Stimulated activated CD8-positive, alpha-beta memory T cell treated with anti-CD3 and anti-CD28 coated beads, Interleukin-7, amount 100 ng/mL, for 4 hours (primary cell): ENCODE measurements at places on chromosomes 13 and 19.

DNA sequence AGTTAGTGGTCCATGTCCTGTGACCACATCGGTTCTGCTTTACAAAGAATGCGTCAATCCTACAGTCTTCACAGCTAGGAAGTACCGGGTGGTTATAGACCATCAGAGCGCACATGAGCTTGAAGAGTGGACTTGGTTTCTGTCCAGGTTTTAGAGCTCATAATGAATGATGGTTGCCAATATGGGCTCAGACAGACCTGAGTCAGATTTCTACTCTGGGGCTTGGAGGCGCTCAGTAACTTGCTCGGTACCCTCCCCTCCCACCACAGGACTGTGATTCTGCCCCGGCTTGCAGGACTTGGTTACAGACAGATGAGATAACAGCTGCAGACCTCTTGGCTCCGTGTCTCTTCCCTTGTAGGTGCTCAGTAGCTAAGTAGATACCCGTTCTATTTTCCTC lies 284.7 kb downstream of the TSHZ3 start:
- DNase-seq: no peak

DNA sequence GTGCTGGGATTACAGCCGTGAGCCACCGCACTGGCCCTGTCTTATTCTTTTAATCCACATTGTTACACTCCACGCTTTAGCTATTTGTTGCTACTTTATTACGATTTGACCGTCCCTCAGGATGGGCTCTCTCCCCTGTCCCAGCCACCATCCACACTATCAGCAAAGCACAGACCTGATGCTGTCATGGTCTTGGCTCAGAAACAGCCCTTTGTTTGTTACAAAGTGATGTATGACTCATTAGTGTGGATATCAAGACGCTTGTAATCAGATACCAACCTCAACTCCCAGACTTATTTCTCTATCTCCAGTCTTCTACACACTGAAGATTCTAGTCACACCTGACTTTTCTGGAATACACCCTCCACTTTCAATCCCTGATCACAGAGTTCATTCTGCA lies 84.6 kb upstream of the FREM2 start:
- DNase-seq: no peak

DNA sequence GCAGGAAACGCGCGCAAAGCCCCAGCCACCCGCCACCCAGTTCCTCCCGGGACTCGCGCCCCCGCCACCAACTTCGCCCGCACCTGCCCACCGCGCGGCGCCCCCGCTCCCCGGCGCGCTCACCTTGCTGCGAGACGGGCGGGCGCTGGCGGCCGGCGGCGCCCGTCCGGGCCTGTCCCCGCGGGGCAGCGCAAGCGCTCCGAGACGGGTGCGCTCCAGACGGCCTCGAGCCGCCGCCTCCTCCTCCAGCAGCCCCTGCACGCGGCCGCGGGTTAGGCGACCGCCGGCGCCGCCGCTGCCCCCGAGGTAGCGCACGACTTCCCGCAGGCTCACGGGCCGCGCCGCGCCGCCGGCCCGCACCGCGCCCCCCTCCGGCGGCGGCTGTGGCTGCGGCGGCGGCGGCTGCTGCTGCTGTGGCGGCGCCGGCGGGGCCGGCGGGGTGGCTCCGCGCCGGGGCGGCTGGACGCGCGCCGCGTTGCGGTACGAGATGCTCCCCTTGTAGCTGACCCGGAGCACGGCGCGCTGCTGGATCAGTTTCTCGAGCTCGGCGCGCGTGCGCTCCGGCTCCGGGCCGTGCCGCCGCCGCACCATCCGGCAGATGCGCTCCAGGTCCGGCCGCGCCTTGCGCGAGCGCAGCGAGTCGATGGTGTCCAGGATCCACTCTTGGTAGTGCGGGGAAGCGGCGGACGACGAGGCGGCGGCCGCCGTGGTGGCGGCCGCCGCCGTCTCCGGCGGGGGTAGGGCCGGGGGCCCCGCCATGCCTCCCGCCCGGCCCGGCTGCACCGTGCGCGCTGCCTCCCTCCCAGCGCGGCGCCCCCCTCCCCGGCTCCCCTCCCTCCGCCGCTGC lies 666 bp downstream of the SAMD1 start:
- peak; percentile 42 for DNase-seq

GRCh38 chr19:15124572-15125231 lies 17.5 kb downstream of the SYDE1 start:
- no peak for DNase-seq

DNA sequence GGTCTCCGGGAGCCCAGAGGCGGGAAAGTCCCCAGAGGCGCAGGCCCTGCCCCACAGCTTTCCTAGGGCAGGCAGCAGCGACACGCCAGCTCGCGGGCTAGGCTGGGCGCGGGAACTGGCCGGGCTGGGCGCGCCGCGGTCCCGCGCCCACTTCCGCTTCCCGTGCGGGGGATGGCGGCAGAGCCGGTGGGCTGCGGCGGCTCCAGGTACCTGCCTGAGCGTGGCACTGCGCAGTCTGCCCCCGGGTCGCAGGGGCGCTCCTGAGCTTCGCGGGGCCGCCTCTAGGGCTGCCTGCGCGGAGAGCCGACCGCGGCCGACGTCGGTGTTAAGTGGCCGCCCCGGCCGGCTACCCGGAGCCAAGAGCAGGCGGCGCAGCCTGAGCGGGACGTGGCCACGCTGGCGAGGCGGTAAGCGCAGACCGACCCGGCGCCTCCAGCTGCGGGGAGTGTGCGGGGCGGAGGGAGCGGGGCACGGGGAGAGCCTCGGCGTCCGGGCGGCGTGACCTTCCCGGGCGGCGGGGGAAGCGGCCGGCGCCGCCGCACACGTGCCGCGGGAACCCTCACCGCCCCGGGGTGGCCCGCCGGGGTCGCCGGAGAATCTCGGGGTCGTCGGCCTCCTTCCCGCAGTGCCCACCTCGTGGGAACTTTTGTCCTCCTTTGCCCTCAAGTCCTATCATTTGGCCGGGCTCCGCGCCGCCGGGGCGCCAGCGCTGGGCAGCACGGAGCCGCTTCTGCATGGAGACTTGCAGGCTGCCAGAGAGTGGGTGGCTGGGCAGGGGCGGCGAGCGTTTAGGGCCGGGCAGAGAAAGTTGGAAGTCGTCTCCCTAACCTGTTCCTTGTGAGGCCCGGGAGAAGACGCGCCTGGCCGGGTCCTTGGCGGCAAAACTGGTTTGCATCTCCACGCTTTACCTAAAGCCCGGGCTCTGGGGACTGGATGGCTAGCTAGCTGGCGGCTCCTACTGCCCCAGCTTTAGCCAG lies 31.4 kb upstream of the MPHOSPH8 start:
- DNase-seq: peak; percentile 21

GRCh38 chr19:43555185-43555770 lies 20.0 kb downstream of the XRCC1 start:
- DNase-seq: peak; percentile 71
